ENCODE measurements at places on chromosomes 11 and 22. TPM values are rescaled to one million over a fixed set of nuclear protein-coding genes. Genes with fewer than 3 reads are reported as not detected.

Gene CSRP3
- not detected for total RNA-seq

Gene TCN2
- total RNA-seq = 6.2 TPM

Gene C11orf42
- total RNA-seq = not detected

Gene IL18
- total RNA-seq = 103 TPM

Gene CTR9
- total RNA-seq = 24.5 TPM

Gene PLEKHA7
- 46.8 TPM for total RNA-seq

Gene CCDC15
- total RNA-seq = 0.59 TPM

Gene LIPT2
- 2.0 TPM for total RNA-seq

Gene SMIM35
- total RNA-seq = not detected

Gene PKDREJ
- total RNA-seq = not detected

Gene HEPN1
- total RNA-seq = not detected

Gene UPK3A
- not detected for total RNA-seq

Gene SLC5A1
- 0.03 TPM for total RNA-seq

Gene EXPH5
- 0.05 TPM for total RNA-seq

Gene RAG2
- not detected for total RNA-seq

Gene ZNF74
- total RNA-seq = 7.4 TPM

Gene SLN
- total RNA-seq = 1.8 TPM

Gene KCNK7
- 0.93 TPM for total RNA-seq

Gene RIBC2
- total RNA-seq = 2.6 TPM

Gene OR8D1
- not detected for total RNA-seq

Gene NLRP14
- not detected for total RNA-seq

Gene OR4A16
- total RNA-seq = not detected

Gene ANO3
- not detected for total RNA-seq

Gene C11orf87
- 0.05 TPM for total RNA-seq

Gene FAM111B
- 7.4 TPM for total RNA-seq

Gene CYB5R2
- 4.8 TPM for total RNA-seq

Gene LRFN4
- 124 TPM for total RNA-seq

Gene KCNQ1
- total RNA-seq = 0.76 TPM
